ENCODE measurements at places on chromosomes 1 and 21.

GRCh38 chr1:234413990-234414389, 40.7 kb downstream of the COA6 start:
- no peak for DNase-seq

DNA sequence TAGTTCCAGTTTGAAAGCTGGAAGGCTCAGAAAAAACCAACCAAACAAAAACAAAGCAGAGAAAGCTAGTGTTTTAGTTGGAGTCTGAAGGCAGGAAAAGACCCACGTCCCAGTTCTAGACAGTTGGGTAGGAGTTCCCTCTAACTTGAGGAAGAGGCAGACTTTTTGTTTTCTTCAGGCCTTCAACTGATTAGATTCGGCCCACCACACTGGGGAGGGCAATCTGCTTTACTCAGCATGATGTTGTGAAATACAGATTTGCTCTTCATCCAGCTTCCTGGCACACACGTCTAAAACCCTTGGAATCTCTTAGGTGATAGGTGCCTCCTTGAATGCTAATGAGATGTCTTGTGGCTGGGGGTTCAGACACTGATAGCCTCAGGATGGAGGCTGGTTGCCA, 49.1 kb upstream of the CSF3R start:
- no peak for DNase-seq

- peak; percentile 15 for DNase-seq
Measured at GRCh38 chr1:76079475-76080227, 5.1 kb downstream of the ST6GALNAC3 start.

DNA sequence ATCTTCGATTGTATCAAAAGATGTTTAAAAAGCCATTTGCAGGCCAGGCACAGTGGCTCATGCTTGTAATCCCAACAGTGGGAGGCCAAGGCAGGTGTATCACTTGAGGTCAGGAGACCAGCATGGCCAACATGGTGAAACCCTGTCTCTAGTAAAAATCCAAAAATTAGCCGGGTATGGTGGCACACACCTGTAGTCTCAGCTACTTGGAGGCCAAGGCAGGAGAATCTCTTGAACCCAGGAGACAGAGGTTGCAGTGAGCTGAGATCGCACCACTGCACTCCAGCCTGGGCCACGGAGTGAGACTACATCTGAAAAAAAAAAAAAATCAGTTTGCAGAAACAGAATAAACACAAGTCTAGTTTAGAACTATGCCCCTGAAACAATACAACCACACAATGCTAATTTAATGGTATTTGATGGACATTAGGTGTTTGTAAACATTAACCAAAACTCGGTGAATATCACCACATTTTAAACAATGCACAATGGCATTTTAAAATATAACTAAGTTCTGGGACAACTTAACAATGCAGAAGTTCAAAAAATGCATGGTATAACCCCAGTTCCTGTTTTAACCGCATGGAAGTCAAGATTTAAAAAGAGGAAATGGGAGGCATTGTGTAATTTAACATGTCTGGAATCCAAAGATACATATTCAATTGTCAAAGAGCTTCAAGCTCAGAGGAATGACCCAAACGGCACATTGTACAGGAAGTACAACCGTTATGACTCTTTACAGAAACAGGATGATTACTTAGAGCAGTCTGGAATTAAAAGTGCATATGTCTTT, 7.1 kb upstream of the PTTG1IP start:
- DNase-seq: no peak

DNA sequence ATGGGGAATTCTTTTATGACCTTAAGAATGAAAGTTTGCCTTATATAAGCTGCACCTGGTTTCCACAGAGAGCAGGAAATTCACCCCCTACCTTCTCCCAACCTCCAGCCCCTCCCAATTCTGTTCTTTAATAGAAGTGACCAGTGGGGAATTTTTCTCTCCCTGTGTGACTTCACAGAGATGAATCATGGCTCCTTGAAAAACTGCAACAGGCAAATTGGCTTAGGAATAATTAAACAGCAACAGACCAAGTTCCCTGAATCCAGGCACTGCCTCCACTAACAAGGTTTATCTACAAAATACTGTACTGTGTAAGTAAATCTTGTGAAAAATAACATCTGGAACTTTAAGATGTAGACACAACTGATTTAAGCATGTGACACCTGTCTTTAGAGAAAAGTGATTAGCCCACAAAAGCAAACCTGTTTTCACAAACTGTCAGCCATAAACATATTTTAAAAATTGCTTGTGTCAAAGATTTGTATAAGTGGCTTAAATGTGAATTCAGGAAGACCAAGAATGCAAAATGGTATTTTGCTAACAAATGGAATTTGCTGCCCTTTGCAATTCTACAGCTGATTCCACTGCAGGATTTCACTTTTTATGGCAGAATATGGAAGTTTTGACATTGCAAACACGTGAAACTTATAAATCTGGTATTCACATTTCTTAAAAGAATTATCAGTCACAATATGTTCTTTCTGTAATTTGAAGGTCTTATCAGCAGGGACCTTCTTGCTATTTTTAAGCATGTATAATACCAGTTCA, 54.0 kb downstream of the ALG14 start:
- no peak for DNase-seq

DNA sequence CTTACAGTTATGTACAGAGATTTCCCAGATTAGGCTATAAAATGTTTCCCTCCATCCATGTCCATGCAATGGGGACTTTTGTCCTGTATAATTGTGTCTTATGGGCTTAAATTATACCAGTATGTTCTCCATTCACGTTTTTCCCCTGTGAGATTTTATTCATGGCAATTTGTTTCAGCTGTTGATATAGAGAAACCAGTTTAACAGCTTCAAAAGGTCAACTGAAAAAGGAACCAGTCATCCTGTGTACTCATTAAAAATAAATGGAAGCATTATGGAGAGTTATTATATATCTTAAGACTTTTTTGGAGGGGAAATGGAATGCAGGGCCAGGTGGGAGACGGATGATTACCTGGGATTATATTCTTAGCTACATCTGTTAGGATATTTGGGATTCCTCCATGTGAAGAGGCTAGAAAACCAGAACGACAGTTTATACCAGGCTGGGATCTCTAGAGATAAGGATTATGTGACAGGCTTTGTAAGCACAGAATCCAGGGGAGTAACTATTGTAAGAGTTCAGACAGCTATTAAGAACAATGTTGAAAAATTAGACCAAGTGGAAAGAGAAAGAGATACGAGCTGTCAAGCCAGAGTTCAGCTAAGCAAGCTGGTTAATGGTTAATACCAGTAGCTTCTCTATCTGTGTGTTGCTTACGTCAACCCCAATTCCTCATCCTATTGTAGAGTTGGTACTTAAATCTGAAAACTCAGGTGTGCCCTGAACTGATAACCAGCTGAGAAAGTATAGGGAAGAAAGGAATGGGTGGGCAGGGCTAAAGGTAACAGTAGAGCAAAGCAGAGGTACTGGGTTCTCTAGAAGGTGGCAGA, 12.4 kb upstream of the ZNF697 start:
- no peak for DNase-seq

GRCh38 chr1:222234351-222234750, 313.6 kb downstream of the HHIPL2 start:
- no peak for DNase-seq

GRCh38 chr21:31420354-31420753, 76.3 kb upstream of the TIAM1 start:
- DNase-seq: no peak

DNA sequence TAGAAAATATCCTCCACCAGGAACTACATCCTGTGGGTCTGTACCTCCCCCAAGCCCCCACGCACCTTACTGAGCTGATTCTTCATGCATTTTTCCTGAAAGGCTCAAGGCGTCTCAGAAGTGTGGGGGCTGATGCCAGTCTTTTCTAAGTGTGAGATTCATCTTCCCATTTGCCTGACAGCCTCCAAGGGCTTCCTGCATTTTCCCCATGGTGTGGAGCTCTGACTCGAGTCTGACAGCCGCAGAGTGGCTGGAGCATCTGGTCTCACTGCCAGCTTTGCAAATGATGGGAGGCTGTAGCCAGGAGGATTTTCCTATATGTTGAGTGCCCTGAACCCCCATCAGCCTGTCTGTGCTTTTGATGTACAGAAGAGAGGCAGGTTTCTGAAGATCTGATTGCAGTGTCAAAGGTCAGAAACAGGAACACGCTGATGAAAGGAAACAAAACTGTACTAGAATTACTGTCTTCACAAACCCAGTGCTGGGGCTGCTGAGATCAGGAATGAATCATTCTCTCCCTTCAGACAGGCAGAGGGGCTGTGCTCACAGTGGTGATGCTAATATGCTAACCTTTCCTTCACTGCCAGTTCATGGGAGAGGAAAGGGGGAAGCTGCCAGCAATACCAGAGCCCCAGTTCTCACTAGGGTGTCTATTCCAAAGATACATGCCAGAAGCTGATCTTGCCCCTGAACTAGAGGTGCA, 201.5 kb upstream of the C1orf174 start:
- DNase-seq: no peak

GRCh38 chr21:46060596-46061061, 37.3 kb upstream of the COL6A2 start:
- peak; percentile 9 for DNase-seq

GRCh38 chr1:40204856-40205255, 42.9 kb upstream of the TMCO2 start:
- no peak for DNase-seq

DNA sequence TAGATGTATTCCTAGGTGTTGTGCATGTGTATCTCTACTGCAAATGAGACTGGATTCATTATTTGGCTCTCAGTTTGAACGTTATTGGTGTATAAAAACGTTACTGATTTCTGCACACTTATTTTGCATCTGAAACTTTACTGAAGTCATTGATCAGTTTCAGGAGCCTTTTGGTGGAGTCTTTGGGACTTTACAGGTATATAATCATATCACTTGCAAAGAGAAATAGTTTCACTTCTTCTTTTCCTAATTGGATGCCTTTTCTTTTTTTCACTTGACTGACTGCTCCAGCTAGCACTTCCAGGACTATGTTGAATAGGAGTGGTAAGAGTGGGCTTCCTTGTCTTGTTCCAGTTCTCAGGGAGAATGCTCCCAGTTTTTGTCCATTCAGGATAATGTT, 252.2 kb downstream of the SMYD3 start:
- DNase-seq: no peak

GRCh38 chr1:205925736-205926135, 17.5 kb downstream of the SLC26A9 start:
- DNase-seq: no peak

- no peak for DNase-seq
Measured at GRCh38 chr1:68782890-68783289, 286.0 kb upstream of the DEPDC1 start.

GRCh38 chr1:107572674-107573211, 392.2 kb downstream of the VAV3 start:
- DNase-seq: peak; percentile 23

DNA sequence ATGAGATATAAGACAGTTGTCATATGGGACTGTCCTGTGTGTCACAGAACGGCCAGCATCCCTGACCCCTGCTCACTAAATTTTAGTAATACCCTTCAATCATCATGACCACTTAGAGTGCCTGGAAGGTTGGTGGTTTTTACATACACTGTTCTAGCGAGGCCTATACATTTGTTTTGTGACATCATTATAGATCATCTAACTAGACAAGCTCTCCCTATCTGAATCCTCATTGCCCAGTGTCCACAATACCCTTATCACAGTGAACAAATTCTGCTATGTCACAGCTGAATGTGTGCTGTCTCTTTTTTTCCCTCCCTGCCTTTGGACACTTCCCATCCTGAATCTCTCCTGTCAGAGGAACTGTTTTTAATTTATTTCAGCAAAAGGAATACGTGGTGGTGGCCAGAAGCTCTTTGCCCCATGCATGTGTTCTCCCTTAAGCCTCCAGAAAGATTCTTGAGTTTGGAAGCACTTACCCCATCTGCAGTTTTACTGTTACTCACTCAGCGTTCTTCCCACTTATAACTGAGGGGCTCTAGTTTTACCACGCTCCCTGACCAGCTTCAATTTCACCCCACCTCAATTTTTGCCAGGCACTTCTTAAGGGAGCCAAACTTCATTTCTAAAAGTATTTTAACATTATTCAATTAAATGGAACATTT, 70.3 kb downstream of the OLFML2B start:
- DNase-seq: no peak

GRCh38 chr1:3590951-3591865, 20.1 kb downstream of the MEGF6 start:
- DNase-seq: peak; percentile 41

DNA sequence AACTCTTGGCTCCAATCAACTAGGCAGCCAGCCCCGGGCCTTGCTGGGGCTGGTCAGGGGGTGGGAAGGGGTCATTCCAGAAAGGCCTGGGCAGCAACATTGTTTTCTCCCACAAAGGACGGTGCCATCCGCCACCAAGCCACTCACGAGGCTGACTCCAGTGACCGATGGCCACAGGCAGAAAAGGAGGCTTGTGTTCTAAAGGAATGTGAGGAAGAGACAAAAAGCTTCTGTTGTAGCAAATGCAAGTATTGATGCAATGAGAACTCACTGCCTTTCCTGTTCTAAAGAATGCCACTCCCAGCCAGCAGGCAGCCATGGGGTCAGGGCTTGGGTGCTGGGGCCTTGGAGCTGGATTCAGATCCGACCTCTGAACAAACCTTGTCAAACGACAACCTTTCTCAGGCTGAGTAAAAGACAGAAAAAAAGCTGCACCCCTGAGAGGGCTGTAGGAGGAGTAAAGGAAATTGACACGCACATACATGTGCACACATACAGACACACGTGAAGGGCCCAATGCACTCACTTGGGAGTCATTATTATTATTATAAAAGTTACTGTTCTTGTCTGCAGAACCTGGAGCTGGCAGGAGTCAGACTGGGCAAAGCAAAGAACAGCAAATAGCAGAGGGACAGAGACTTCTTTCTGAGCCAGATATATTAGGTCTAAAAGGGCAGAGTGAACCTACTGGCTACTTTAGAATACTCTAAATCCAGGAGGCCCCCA, 13.9 kb upstream of the PRMT2 start:
- DNase-seq: no peak

DNA sequence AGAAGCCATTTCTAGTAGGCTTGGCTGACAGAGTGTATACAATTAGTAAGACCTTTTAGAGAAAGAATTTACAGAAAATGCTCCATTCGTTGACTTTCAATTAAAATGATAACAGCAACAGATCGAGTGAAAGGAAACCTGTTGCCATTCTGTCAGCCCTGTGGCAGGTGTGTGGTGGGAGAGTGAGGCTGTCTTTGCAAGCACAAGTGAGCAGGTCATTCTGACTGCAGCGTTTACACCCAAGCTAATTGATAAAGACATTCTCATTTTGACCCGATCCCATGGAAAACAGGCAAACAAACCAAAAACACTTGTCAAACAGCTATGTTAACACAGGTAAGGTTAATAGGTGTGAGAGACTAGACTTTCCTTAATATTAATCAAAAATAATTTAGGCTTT, 257.3 kb downstream of the PTBP2 start:
- DNase-seq: no peak

- DNase-seq: no peak
Measured at GRCh38 chr1:21307210-21307609, 16.9 kb upstream of the ECE1 start.

- DNase-seq: no peak
Measured at GRCh38 chr1:115753361-115753760, 15.2 kb downstream of the CASQ2 start.

DNA sequence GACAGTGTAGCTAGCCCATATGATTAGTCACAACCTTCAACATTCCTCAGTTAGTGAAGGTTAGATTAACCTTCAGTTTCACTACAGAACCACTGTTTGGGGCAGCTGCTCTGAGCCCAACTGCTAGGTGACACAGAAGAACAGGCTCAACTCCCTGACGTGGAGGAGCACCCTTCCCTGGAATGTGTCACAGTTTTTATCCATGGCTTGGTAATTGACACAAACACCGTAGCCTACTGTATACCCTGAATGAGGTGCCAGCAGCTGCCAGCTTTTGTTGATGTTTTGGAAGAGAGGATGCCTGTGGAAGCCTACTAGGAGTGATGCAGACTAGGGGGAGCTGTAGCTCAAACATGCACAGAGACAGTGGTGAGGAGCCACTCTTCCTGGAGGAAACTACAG, 56.6 kb upstream of the CR2 start:
- DNase-seq: no peak

GRCh38 chr1:234683861-234684632, 74.1 kb upstream of the IRF2BP2 start:
- no peak for DNase-seq
